ENCODE measurements at places on chromosomes 2 and 18. TPM values are rescaled to one million over a fixed set of nuclear protein-coding genes. Genes with fewer than 3 reads are reported as not detected.

GRCh38 chr2:132417430-132418035 lies 928 bp downstream of the GPR39 start:
- DNase-seq: no peak
- no peaks in the 10 kb centered on the region for H3K4me1 ChIP-seq
- H3K27me3 ChIP-seq: no peaks in the 10 kb centered on the region
- H3K4me3 ChIP-seq: peak overlapping the region; percentile 29
- peak overlapping the region; percentile 62 for H3K27ac ChIP-seq
- H3K36me3 ChIP-seq: no peaks in the 10 kb centered on the region

- no peak overlapping the region for H3K4me3 ChIP-seq
- no peak overlapping the region for H3K27ac ChIP-seq
- no peak for DNase-seq
These were observed 189.2 kb downstream of the CD226 start for GRCh38 chr18:69758458-69758857.

- H3K36me3 ChIP-seq: no peaks in the 10 kb centered on the region
- H3K27me3 ChIP-seq: no peaks in the 10 kb centered on the region
- no peaks in the 10 kb centered on the region for H3K4me1 ChIP-seq
- no peak overlapping the region for H3K27ac ChIP-seq
- DNase-seq: peak; percentile 41
- no peak overlapping the region for H3K4me3 ChIP-seq
These were observed 286.8 kb upstream of the HS6ST1 start for GRCh38 chr2:128605421-128605820.

DIPK1C gene
- 0.31 TPM for polyA plus RNA-seq

GALNT3 gene
- 36.1 TPM for polyA plus RNA-seq

HNMT gene
- polyA plus RNA-seq: 74.1 TPM

DNA sequence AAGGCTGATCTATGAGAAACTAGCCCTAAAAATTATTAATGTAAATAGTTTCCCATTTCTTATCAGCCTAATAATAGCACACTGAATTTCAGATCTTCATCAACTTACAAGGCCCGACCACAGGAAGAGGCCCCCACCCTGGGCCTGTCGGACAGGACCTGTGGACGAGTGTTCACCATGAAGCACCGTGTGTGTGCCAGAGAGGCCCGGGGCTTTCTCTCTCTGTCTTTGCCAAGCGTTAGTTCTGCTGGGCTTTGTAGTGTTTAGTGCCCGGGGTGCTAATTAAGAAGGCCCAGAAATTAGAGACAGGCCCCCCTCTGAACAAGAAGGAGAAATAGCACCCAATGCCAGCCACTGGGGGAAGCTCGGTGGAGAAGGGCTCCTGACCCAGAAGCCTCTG lies 265.7 kb downstream of the TWIST2 start:
- peaks cover 83% of the 10 kb centered on the region for H3K36me3 ChIP-seq
- H3K4me3 ChIP-seq: no peak overlapping the region
- DNase-seq: no peak
- peak overlapping the region; percentile 46 for H3K27ac ChIP-seq
- no peaks in the 10 kb centered on the region for H3K27me3 ChIP-seq

FBLN7 gene
- 13.9 TPM for polyA plus RNA-seq

NOL4 gene
- polyA plus RNA-seq: 3.2 TPM

IL36G gene
- polyA plus RNA-seq: not detected

GRCh38 chr2:23312996-23313606 lies 71.9 kb upstream of the KLHL29 start:
- no peaks in the 10 kb centered on the region for H3K36me3 ChIP-seq
- H3K4me3 ChIP-seq: no peak overlapping the region
- H3K27me3 ChIP-seq: no peaks in the 10 kb centered on the region

SLC9A4 gene
- polyA plus RNA-seq: 0.06 TPM

DNA sequence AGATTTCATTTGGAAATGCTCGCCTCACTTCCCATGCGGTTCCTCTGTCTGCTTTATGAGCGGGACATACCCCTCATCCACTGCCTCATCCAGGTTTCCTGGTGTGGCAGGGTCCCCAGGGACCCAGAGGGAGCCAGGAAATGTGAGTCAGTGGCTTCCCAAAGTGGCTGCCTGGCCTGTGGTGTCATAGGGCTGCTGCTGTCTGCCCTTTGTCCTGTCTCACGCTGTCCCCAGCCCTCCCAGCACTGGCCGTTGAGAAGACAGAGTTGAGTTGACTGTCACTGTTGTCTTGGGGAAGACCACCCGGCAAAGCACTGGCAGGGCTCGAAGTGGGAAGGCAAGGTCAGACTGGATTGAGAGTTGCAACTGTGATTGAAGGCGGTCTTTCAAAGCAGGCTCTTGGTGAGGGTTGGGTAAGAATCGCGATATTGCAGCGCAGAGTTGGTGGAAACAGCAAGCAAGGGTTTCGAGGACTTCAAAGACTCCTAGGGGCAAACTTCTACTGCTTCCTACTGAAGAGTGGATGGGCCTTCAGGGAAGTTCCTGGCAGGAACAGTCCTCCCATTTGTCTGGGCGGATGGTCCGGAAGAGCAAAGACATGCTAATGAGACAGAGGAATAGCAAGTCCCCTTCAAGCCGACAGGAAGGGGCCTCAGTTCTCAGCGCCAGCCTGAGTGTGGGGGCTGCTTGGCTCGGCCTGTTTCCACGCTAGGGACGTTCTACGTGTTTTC lies 33.9 kb downstream of the RAB31 start:
- no peaks in the 10 kb centered on the region for H3K36me3 ChIP-seq
- H3K27ac ChIP-seq: peak overlapping the region; percentile 42
- peaks cover 90% of the 10 kb centered on the region for H3K4me1 ChIP-seq
- no peaks in the 10 kb centered on the region for H3K27me3 ChIP-seq
- H3K4me3 ChIP-seq: peak overlapping the region; percentile 22

- H3K27ac ChIP-seq: no peak overlapping the region
- H3K27me3 ChIP-seq: no peaks in the 10 kb centered on the region
- H3K4me3 ChIP-seq: no peak overlapping the region
These were observed 18.1 kb downstream of the NDC80 start for GRCh38 chr18:2589345-2590068.

GRCh38 chr2:78676921-78677696 lies 348.4 kb upstream of the REG3G start:
- no peaks in the 10 kb centered on the region for H3K27me3 ChIP-seq
- no peaks in the 10 kb centered on the region for H3K4me1 ChIP-seq
- no peak overlapping the region for H3K4me3 ChIP-seq
- DNase-seq: peak; percentile 12

GRCh38 chr2:77538031-77538430 lies 15.9 kb upstream of the LRRTM4 start:
- H3K4me3 ChIP-seq: no peak overlapping the region
- no peaks in the 10 kb centered on the region for H3K4me1 ChIP-seq
- no peak for DNase-seq
- no peaks in the 10 kb centered on the region for H3K36me3 ChIP-seq
- H3K27me3 ChIP-seq: no peaks in the 10 kb centered on the region
- no peak overlapping the region for H3K27ac ChIP-seq

GRCh38 chr2:151357359-151357758 lies at the start of gene TNFAIP6:
Gene TNFAIP6, plus strand, starts transcription at chr2:151357592. Its CDS starts 75 bp downstream, at chr2:151357667.
- H3K36me3 ChIP-seq: no peaks in the 10 kb centered on the region
- no peaks in the 10 kb centered on the region for H3K4me1 ChIP-seq
- H3K27me3 ChIP-seq: no peaks in the 10 kb centered on the region
- peak; percentile 73 for DNase-seq

GRCh38 chr2:58515827-58516573 lies 274.9 kb upstream of the FANCL start:
- H3K4me1 ChIP-seq: no peaks in the 10 kb centered on the region
- H3K27ac ChIP-seq: no peak overlapping the region
- no peaks in the 10 kb centered on the region for H3K27me3 ChIP-seq

THADA gene
- 35.4 TPM for polyA plus RNA-seq

- no peaks in the 10 kb centered on the region for H3K27me3 ChIP-seq
- H3K4me1 ChIP-seq: peaks cover 12% of the 10 kb centered on the region
These were observed 120.2 kb downstream of the FEZ2 start for GRCh38 chr2:36477746-36478145.

LRRC30 gene
- not detected for polyA plus RNA-seq

DNA sequence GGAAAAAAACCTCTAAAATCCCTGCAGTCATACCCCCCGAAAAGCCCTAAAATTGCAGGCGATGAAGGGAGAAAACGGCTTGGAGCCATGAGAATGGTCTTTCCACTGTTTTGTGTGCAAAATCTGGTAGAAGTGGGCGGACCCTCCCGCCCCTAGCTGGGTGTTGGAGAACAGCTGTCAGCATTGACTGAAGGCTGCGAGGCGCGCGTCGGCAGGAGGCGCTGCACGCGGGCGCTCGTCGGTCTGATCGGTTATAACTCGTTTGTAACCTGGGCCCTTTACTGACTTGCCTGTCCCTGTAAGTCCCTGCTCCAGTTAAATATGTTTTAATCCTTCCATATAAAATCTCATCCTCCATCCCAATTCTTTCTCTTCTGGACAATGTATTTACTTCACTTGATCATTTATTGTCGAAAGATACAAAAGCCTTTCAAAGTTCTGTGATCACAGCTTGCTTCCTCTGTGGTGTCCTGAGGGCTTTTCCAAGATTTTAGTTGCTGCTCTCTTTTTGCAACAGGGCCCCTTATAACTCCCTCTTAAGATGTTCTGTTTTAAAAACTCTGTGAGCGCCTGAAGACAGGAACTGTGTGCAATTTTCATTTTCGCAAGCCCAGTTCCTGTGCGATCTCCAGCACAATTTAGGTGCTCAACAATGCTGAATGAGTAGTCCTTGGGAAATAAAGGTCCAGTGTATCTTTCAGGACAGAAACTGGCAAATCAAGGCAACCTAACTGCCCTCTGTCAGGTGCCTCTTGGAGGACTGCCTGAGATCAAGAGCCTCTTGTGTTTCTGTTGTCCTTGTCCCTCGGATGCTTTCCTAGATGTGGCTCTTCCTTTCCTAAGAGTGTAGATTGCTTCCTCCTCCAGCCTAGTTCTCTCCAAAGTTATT lies 918 bp upstream of the HNRNPLL start:
- H3K36me3 ChIP-seq: no peaks in the 10 kb centered on the region
- peaks cover 39% of the 10 kb centered on the region for H3K4me1 ChIP-seq
- peak; percentile 88 for DNase-seq
- H3K4me3 ChIP-seq: peak overlapping the region; percentile 62
- peak overlapping the region; percentile 97 for H3K27ac ChIP-seq

GRCh38 chr2:239499726-239500573 lies 99.1 kb upstream of the HDAC4 start:
- no peak for DNase-seq
- H3K4me3 ChIP-seq: no peak overlapping the region
- H3K27me3 ChIP-seq: no peaks in the 10 kb centered on the region
- H3K27ac ChIP-seq: peak overlapping the region; percentile 97
- H3K4me1 ChIP-seq: no peaks in the 10 kb centered on the region
- no peaks in the 10 kb centered on the region for H3K36me3 ChIP-seq

DNA sequence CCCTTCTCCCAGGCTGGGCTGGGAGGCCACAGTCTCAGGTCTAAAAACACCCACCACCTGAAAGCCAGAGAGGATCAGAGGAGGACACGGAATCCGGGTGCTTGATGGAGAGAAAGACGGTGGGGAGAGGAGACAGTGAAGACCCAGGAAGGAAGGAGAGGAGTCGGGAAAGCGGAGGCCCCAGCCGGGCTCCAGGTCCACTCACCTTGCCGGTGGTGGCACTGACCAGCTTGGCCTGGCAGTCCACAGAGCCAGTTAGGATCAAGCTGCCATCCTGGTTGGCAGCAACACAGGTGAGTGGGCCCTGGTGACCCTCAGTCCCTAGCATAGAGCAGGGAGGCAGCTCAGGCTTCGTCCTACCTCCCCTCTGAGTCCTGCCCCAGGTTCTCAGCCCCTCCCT lies 4.3 kb downstream of the AAMP start:
- no peaks in the 10 kb centered on the region for H3K36me3 ChIP-seq
- H3K27me3 ChIP-seq: no peaks in the 10 kb centered on the region
- H3K4me1 ChIP-seq: peaks cover 57% of the 10 kb centered on the region
- H3K4me3 ChIP-seq: no peak overlapping the region
- peak overlapping the region; percentile 8 for H3K27ac ChIP-seq

- no peak overlapping the region for H3K27ac ChIP-seq
- H3K27me3 ChIP-seq: no peaks in the 10 kb centered on the region
- H3K4me1 ChIP-seq: no peaks in the 10 kb centered on the region
These were observed 400.7 kb downstream of the NBAS start for GRCh38 chr2:15160201-15160991.

DNA sequence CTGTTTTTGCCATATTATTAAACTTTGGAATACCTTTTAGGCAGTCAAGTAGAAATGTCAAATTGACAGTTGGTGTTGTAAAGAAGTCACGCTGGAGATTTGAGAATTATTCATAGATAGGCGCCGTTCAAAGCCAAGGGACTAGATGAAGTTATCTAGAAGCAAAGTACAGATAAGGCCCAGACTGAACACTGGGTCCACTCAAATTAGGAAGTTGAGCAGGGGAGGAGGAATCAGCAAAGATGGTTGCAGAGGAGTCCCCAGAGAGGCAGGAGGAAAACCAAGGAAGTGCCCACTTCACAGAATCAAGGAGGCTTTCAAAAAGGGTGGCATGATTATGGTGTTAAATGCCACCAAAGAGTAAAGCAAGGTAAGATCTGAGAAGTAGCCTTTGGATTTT lies 9.6 kb upstream of the ALS2 start:
- no peaks in the 10 kb centered on the region for H3K4me1 ChIP-seq
- H3K27me3 ChIP-seq: no peaks in the 10 kb centered on the region
- no peak overlapping the region for H3K27ac ChIP-seq
- H3K36me3 ChIP-seq: no peaks in the 10 kb centered on the region
- H3K4me3 ChIP-seq: no peak overlapping the region
- no peak for DNase-seq

DNA sequence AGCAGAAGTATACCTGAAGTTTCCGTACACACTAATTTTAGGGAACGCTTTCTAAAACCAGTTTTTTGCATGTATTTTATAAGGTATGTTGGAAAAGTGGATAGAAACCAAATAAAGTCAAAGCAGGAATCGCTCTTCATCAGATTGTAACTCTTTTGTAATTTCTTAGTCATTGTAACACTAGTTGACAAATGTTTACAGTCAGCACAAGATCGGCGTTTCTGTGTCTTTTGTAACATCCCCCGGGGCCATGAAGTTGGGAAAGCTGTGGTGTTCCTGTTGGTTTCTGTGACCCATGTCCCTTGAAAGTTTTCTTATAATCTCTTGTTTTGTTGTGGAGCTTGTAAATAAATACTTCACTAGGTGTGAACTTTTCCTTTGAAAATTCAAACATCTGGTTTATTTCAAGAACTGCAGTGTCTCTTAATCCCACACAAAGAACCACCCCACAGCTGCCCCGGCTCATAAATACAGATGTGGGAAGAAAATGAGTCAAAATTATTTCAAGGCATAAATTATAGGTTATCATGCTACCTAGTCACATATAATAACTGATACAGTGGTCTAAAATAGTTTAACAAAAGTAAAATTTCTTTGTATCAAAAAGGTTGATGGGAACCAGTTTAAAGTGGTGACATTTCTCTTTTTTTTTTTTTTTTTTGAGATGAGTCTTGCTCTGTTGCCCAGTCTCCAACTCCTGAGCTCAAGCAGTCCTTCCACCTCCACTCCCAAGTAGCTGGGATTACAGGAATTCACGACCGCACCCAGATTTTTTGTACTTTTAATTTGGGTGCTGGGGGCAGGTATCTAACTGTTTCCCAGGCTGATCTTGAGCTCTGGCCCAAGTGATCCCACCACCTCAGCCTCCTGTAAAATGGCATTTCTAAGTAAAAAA lies 751 bp upstream of the NMI start:
- H3K36me3 ChIP-seq: no peaks in the 10 kb centered on the region
- H3K27ac ChIP-seq: peak overlapping the region; percentile 100
- H3K4me1 ChIP-seq: no peaks in the 10 kb centered on the region
- peak overlapping the region; percentile 73 for H3K4me3 ChIP-seq
- H3K27me3 ChIP-seq: no peaks in the 10 kb centered on the region

GRCh38 chr18:79393181-79393634 lies 2.5 kb upstream of the NFATC1 start:
- peaks cover 95% of the 10 kb centered on the region for H3K27me3 ChIP-seq
- peaks cover 16% of the 10 kb centered on the region for H3K4me1 ChIP-seq
- peak overlapping the region; percentile 45 for H3K4me3 ChIP-seq
- no peaks in the 10 kb centered on the region for H3K36me3 ChIP-seq
- DNase-seq: no peak

All from left lung (tissue), 14 donors.